ENCODE measurements at places on chromosomes 1 and 21.

DNA sequence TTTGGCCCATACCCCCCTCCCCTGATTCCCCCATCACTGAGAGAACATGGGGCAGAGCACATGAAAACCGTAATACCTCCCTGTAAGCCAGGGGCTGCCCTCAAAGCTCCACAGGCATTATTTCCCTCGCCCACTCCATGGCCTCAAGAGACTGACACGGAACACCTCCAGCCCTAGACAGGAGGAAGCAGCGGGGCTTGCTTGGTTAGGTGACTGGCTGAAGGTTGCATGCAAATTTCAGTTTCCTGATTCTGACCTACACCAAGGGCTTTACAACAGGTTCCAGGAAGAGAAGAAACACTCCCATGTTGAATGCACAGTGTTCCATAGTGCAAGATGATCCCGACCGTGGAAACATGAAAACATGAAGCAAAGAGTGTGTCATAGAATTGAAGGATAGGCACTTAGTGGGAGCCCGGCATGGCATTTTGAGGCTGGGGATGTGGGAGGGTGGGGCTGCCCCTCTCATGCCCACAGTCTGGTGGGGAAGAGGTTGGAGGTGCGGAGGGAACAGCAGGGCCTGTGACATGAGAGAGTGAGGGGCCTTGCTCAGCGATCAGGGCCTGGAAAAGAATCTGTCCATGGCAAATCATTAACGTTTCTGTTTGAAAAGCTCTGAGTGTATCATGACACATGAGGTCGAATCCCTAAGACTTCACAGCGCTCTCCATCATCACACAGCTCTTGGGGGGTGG lies 33.5 kb downstream of the GPR137B start:
- DNase-seq: no peak

GRCh38 chr1:165497069-165498013 lies 46.5 kb upstream of the LRRC52 start:
- no peak for DNase-seq

DNA sequence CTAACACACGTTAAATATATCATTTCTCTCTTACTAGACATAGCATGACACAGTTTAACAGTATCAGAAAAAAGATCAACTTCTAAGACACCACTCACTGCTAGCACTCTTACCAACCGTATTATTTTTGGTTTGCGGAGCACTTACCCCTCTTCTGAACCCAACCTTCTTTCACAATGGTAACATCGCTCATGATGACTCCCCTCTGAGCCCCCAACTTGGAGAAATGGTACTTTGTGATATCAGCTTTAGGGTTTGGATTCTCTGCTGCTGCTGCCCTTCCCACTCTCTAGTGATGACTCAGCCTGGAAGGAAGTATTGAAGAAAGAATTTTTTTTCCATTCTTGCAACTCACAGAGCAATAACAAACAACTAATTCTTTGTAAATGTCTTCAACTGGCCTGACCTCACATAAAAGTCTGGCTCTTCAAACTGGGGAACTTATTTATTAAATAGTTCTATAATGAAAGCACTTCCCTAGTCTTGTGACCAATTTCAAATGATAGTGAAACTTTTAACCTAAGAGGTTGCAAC lies 7.0 kb downstream of the AKT3 start:
- no peak for DNase-seq

DNA sequence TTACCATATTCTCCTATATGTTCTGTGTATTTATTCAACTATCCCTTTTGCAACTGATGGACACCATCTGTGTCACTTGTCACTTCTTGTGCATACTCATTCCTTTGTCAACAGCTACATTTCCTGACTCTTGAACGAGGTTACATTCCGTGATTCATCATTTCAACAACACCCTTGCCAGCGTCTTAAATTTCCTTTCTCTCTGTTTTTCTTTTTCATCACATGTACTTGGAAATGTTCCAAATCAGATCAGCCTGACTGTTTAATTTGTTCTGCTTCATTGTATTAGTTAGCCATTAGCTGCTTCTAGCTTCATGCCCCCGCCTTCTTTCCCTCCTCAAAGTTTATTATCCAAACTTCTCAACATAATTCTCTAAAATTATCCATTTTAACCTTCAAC lies 173.0 kb downstream of the ADGRL4 start:
- no peak for DNase-seq

- DNase-seq: no peak
Measured at GRCh38 chr1:27563341-27563590, 40.7 kb downstream of the AHDC1 start.

DNA sequence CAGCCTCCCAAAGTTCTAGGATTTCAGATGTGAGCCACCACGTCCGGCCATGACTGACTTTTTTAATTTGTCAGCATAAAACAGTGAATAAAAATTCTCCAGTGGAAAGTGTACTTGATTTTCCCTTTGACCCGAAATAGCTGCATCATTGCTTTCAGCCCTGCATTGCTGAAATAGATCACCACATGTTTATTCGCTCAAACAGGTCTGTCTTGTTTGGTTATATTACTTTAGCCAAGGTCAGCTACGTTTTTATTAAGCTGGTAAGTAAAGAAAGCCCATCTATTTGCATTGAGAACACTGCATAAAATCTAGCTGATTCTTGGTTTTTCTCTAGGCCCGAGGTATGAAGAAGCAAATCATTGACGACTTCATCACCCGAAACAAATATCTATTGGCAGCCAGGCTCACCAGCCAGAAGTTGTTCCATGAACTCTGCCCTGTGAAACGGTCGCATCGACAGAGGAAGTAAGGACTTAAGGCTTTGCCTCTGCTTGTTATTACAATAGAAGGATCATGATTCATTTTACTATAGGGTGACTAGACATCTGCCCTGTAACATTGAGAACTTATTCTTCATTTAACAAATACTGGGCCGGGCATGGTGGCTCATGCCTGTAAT lies 25.6 kb downstream of the AGMAT start:
- DNase-seq: no peak

- DNase-seq: no peak
Measured at GRCh38 chr1:216766633-216767327, 43.6 kb upstream of the ESRRG start.

DNA sequence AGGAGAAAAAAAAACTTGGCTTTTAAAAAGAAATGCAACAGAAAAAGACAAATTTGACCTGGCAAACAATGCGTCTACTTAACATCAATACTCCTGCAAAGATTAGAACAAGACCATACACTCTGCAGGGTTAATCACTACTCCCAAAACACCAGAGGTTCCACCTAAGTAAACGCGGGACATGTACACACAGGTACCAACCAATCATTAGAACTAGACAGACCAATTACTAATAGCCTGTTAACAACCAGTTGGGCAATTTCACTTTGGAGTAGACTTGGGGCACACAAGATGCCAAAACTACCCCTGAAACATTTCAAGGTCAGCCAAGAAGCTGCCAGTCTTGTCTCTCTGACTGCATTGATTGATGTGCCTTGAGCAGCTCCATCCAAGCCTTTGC lies 125.8 kb downstream of the RRAGC start:
- no peak for DNase-seq
